Stomach (tissue), 19 donors: ENCODE measurements at places on chromosomes 1 and 21. TPM values are rescaled to one million over a fixed set of nuclear protein-coding genes. Genes with fewer than 3 reads are reported as not detected.

The SPRR5 gene
- polyA plus RNA-seq: not detected

The FMOD gene
- 30.1 TPM for polyA plus RNA-seq

The TNNI3K gene
- polyA plus RNA-seq: 0.25 TPM

The TTC22 gene
- 17.2 TPM for polyA plus RNA-seq

The KRTAP19-1 gene
- polyA plus RNA-seq: not detected

The RGS18 gene
- 1.8 TPM for polyA plus RNA-seq

The GSTM2 gene
- polyA plus RNA-seq: 122 TPM

The CNR2 gene
- polyA plus RNA-seq: not detected

The UBASH3A gene
- 0.18 TPM for polyA plus RNA-seq

The CDK18 gene
- polyA plus RNA-seq: 34.8 TPM

The CHIA gene
- 288 TPM for polyA plus RNA-seq

The PGM1 gene
- polyA plus RNA-seq: 24.0 TPM
